Glomerular endothelial cell (primary cell): ENCODE measurements at places on chromosomes 5 and 9.

GRCh38 chr5:176420972-176421544, 4.7 kb upstream of the CLTB start:
- DNase-seq = no peak

GRCh38 chr5:10272053-10272874, 22.2 kb downstream of the CCT5 start:
- DNase-seq = no peak

GRCh38 chr9:96376891-96377874, 6.3 kb downstream of the SLC35D2 start:
- no peak for DNase-seq

DNA sequence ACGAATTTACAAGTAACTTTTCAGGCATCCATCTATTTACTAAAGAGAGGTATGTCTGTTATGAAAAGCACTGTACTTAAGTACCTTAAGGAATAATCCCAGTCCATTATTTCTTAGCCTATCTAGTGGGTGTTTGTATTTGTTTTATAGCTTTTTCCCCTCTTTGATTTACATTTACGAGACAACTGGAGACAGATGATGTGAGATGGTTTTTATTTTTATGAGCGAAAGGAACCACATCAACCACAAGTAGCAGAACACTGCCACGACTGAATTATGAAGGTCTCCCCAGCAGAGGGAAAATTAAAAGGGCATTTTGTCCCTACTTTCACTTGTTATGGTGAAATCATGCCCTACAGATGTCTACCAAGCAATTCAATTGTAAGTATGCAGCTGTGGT, 357.8 kb downstream of the NFIB start:
- DNase-seq = no peak

GRCh38 chr5:160349249-160349934, 21.0 kb downstream of the C1QTNF2 start:
- no peak for DNase-seq

- no peak for DNase-seq
These were observed 696 bp downstream of the CCL28 start for GRCh38 chr5:43411495-43411894.

DNA sequence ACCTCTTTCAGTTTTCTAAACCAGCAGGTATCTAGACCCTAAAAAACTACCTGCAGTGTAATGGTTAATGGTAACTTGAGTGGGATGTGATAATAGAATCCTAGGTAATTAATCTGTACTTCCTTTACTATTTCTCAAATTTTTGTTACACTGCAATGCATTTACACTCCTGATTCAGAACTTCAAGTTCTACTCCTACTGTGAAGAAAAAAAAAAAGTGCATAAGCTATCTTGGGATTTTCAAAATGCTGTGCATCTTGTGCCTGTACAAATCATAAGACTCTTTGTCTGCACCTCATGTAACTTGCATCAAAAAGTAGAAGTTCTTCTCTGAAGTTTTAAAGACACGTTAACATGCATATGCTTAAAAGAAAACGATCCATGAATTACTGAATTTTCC, 554.1 kb downstream of the CETN3 start:
- no peak for DNase-seq

DNA sequence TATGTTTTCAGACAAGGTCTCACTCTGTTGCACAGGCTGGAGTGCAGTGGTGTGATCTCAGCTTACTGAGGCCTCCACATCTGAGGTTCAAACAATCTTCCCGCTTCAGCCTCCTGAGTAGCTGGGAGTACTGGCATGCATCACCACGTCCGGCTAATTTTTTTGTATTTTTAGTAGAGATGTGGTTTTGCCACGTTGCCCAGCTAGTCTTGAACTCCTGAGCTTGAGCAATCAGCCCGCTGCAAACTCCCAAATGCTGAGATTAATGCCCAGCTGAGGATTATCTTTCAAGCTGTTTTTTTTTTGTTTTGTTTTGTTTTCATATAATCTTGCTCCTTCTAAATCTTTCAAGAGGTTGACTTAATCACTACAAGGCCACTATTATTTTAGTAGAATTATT, 47.3 kb upstream of the SLC28A3 start:
- no peak for DNase-seq

- DNase-seq = no peak
These were observed 353.2 kb downstream of the CWC27 start for GRCh38 chr5:65121880-65122436.

DNA sequence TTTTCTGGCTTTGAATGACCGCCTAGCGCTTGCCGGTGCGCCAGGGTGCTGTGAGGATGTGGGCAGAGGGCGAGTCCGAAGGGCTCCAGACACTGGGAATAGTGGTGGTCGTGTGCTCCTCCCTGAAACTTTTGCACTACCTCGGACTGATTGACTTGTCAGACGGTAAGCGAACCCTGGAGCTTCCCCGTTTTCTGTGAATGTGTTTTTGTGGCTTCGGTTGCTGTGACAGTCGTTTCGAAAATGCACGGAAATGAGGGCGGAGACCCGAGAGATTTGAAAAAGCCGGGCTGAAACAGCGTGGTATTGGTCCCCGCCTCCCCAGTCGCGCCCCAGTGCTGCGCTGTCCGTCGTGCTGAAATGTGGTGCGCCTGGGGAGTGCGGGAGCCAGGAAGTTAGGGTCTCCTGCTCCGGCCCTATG, 102.5 kb upstream of the GABRP start:
- no peak for DNase-seq

DNA sequence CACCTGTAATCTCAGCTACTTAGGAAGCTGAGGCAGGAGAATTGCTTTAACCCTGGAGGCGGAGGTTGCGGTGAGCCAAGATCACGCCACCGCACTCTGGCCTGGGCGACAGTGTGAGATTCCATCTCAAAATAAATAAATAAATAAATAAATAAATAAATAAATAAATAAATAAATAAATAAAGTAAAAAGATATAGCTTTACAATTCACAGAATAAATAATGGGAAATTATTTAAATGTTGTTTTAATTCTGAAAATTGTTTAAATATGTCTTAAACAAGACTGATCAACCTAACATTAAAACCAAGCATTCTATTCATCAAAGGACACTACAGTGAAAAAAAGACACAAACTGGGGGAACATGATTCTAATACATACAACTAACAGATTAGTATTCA, 357.1 kb downstream of the CTNND2 start:
- DNase-seq = no peak

- no peak for DNase-seq
These were observed 4.6 kb downstream of the TSLP start for GRCh38 chr5:111076091-111076490.

DNA sequence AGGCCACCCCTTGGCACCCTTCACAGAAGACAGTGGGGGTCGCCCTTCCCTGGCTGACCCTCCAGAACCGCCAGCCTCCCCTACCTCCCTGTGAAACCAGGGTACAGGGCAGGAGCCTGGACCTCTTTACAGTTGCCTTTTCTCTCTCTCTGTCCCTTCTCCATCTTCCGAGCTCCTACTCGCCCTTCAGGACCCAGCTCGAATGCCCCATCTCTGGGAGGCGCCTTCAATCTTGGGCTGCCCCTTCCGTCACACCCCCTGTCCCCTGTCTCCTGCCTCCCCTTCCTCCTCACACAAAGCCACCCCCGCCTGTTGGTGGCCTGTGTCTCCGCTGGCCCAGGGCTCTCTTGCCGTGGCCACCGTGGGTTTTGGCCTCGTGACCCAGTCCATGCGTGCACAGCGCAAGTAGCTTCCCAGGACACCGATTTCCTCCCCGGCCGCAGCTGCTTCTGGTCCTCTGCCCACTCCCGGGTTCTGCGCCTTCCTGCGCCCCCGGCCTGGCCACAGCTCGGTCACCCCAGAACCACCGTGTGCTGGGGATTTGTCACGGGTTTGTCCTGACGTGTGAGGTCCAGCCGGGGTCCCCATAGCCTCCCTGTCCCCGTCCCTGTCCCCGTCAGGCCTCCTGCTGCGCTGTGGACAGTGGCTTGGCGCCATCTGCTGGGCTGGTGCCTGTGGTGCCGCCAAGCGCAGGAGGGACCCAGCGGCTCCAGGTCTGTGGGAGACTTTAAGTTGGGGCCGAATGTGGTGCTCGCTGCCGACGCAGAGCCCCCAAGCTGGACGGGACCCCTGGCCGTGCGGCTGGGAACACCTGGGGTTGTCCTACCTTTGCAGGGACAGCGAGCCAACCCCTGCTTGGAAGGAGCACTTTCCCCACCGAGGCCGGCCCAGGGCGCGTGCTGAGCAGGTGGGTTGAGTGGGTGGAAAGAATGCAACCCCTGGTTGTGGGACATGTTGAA, 4.0 kb upstream of the TMEM250 start:
- no peak for DNase-seq

DNA sequence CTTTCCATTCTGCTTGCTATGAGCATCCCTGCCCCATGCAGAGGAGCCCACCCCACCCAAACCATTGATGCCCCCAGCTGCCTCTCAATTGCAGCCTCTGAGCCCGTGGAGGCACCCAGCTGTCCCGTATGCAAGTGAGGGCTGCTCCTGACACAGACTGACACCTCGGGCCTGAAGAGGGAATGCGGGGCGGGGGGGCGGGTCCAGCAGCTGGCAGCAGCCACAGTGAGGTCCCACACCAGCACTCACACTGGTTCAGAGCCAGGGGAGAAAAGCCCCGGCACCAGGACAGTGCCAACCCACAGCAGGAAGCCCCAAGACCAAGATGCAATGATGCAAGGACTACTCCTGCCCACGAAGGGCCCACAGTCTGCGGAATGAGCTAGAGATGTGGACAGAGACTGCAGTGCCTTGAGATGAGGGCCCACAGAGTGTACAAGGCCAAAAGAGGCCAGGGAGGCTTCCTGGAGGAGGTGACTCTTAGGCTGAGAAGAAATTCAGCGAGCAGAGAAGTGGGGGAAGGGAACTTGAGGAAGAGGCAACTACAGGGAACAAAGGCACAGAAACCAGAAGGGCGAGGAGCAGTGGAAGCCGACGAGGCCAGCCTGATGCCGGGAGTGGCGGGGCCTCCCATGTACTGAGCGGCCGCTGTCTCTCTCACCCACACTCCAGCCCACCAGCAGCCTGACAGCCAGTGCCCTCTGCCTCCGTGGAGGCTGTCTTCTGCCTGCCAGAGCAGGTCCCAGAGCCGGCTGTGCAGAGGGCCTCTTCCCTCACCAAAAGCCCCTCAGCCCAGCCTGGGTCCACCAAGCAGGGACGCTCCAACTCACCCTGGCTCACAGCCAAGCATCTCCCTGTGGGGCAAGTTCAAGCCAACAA, 9.2 kb downstream of the EEIG1 start:
- DNase-seq = no peak

DNA sequence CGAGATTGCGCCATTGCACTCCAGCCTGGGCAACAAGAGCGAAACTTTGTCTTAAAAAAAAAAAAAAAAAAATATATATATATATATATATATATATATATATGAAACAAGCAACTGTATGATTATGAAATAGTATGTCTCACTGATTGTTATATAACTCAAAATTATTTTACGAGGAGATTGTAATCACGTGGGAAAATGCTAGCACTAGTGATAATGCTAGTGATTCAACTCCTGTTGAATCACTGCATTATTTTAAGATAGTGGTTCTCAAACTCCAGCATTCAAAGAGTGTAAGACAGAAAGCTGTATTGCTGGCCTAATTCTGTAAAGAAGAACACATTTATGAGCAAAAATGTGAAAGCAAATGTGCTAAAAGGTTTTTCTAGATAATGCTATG, 12.4 kb upstream of the PTPN3 start:
- DNase-seq = no peak

DNA sequence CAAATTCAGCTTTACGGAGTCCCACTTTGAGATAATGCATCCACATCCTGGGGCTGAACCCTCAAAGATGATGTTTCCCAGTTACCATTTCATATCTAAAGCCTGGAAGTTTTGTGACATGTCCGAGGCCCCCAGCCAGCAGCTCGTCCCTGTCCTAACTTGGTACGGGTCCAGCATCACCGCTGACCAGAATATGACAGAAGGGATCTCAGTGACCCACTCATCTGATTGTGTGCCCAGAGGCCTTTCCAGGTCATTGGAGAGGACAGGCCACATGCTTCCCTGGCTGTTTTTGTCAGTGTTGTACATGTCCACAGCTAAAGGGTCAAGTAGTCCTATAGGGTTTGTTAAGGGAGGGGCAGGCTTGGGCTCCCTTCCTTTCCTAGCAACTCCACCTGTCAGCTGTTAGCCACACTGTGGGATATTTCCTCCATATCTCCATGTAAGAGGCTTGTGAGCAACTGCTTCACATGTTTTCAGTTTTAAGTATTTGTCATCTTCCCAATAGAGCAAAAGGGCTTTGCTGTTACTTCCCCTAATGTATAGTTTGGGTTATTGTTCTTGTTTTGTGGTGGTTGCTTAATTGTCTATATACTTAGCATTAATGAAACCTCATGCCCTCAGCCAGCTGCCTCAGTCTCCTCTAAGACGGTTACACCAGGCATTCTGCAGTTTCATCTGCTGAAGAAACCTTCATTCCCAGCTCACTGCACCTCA, 33.4 kb downstream of the SECISBP2 start:
- no peak for DNase-seq

- no peak for DNase-seq
These were observed 533.3 kb downstream of the ACTL7B start for GRCh38 chr9:108322326-108323098.

DNA sequence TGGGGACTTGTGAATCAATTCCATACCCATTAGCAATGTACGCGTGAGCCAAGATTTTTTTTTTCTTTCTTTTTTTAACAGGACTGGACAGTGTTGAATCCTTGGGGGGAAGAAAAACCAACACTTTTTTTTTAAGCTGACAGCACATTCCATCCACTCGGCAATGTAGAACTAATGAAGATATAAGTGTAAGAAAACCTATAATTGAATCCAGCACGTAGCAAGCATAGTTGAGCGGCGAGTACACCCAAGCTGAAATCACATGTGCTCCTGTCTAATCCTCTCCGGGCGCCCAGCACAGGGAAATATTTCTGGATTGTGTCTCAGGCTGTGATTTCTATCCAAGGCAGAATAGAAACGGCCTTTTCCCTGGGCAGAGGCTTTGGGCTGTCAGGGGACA, 118.2 kb downstream of the BOD1 start:
- no peak for DNase-seq

GRCh38 chr5:41286165-41286564, 72.8 kb upstream of the C6 start:
- no peak for DNase-seq

GRCh38 chr5:43190755-43191603, 1.0 kb upstream of the NIM1K start:
- no peak for DNase-seq

- DNase-seq = no peak
These were observed 186.1 kb downstream of the GNA14 start for GRCh38 chr9:77462066-77462465.

DNA sequence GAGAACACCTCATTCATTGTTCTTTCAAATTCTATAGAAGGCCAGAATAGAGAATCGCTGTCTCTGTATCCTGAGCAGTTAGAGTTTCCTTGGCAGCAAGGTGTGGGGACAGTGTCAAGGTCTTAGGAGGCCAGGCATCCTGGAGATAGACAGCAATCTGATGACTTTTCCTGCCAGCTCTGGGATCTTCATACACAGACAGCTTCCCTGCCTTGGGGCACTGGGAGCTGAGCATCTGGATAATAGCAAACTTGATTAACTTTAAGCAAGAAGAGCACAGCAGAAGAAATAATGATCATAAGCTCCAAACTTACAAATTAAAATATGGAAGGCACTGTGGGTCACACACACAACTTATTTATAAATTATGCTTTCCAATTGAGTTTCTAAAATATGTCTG, 86.1 kb upstream of the STK32A start:
- no peak for DNase-seq

GRCh38 chr9:130897848-130898551, 1.4 kb upstream of the QRFP start:
- DNase-seq = no peak
